Adrenal gland (tissue), 19 donors: ENCODE measurements at places on chromosomes 4 and X. TPM values are rescaled to one million over a fixed set of nuclear protein-coding genes. Genes with fewer than 3 reads are reported as not detected.

Gene LRP2BP
- polyA plus RNA-seq: 1.1 TPM

Gene F8A2
- polyA plus RNA-seq: not detected

Gene TCEAL3
- 118 TPM for polyA plus RNA-seq

Gene SOWAHD
- 1.4 TPM for polyA plus RNA-seq

Gene RNF175
- polyA plus RNA-seq: 0.55 TPM

Gene FDCSP
- 0.47 TPM for polyA plus RNA-seq

Gene UCHL1
- 145 TPM for polyA plus RNA-seq

Gene SPANXN3
- polyA plus RNA-seq: not detected

Gene PLS3
- 19.0 TPM for polyA plus RNA-seq

Gene SLC9B1
- polyA plus RNA-seq: 0.32 TPM

Gene GYPB
- polyA plus RNA-seq: not detected

Gene ENAM
- polyA plus RNA-seq: not detected

Gene PGAM4
- polyA plus RNA-seq: 0.26 TPM

Gene HTN3
- polyA plus RNA-seq: not detected

Gene PPA2
- polyA plus RNA-seq: 110 TPM

Gene NEUROG2
- polyA plus RNA-seq: not detected

Gene BEND2
- polyA plus RNA-seq: not detected

Gene CHRDL1
- polyA plus RNA-seq: 5.4 TPM

Gene BGN
- polyA plus RNA-seq: 176 TPM

Gene TMSB15A
- 2.5 TPM for polyA plus RNA-seq

Gene CENPVL1
- not detected for polyA plus RNA-seq

Gene TMLHE
- 6.7 TPM for polyA plus RNA-seq

Gene SH3D19
- 22.3 TPM for polyA plus RNA-seq

Gene SMIM10L2A
- polyA plus RNA-seq: 31.5 TPM

Gene SORBS2
- 542 TPM for polyA plus RNA-seq

Gene SUPT20HL2
- not detected for polyA plus RNA-seq

Gene TMPRSS11B
- polyA plus RNA-seq: 0.17 TPM

Gene ATG4A
- polyA plus RNA-seq: 10.3 TPM

Gene HS6ST2
- 0.24 TPM for polyA plus RNA-seq

Gene SNCA
- polyA plus RNA-seq: 9.0 TPM

Gene YY2
- polyA plus RNA-seq: 1.7 TPM

Gene ATOH1
- polyA plus RNA-seq: not detected

Gene TRIML2
- polyA plus RNA-seq: 0.20 TPM
